ENCODE measurements at places on chromosomes 6 and 20. TPM values are rescaled to one million over a fixed set of nuclear protein-coding genes. Genes with fewer than 3 reads are reported as not detected.

The MTFR2 gene
- not detected for total RNA-seq

- DNase-seq = no peak
Observed at GRCh38 chr6:104526376-104526775, 333.3 kb downstream of the HACE1 start.

The SLC39A7 gene
- 59.6 TPM for total RNA-seq

GRCh38 chr20:1326031-1326930 is 2.7 kb downstream of the SDCBP2 start:
- DNase-seq = peak; percentile 4

DNA sequence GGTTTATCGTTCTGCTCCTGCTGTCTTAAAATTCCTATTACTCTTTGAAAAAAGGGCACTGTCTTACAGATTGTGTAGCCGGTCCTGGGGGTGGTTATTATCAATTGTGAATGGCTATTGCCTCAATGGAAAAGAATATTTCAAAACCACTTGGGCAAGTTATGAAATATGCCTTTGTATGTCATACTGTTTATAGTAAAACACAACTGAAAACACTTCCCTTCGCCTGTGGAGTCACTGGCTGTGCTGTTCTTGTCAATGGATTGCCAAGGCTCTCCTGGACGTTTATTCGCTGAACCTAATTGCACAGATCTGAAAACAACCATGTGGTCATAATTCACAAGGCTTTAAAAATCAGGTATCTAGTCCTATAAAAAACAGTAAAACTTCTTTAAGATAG is 47.8 kb upstream of the TAGAP start:
- no peak for DNase-seq

DNA sequence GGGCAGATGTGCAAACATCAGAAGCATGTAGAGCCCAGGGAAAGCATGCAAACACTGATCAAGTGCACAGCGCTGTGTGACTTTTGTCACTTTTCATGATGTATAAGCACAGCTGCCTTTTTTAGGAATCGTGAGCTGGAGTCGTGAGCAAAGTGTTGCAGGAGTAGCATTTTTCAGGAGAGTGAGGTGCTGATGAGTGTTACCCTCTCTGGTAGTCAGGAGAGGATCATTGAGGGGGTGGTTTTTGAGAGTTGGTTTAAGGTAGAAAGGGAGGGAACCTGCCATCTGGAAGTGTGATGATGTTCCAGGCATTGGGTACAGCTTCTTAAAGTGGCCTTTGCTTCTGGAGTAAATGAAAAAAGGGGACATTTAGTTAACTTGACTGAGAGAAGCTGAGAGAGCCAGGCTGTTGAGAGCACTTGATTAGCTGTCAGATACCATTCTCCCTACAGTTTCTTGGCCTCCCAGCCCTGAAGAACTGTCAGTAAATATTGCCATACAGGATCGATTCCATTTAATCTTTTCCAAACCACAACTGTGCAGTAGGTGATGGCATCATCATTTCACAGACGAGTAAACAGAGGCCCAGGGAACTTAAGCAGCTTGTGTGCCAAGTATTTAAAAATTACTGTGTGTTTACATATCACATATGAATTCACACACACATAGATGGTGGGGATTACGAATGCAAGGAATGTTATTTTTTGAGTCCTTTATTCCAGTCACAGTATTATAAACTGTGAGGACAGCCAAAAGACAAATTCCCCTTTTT is 28.9 kb downstream of the TPD52L1 start:
- no peak for DNase-seq

The TRIM31 gene
- not detected for total RNA-seq

DNA sequence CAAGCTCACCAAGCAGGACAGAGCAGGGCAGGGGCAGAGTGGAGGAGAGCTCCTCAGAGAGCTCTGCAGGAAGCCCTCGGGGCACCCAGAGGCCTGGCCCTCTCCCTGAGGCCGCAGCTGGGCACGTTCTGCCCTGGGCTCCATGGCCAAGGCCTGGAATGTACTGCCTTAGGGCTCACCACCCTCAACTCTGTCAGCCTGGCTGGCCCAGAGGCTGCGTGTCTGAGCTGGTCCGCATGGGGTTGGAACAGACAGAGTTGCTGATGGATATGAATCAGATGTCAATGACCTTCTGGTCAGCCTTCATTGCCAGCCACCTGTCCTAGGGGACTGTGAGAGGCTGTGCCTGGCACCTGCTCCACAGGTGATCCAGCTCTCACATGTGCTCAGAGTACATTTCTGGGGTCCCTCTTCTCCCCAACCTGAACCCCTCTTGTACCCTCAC is 33.2 kb upstream of the PCMTD2 start:
- no peak for DNase-seq

DNA sequence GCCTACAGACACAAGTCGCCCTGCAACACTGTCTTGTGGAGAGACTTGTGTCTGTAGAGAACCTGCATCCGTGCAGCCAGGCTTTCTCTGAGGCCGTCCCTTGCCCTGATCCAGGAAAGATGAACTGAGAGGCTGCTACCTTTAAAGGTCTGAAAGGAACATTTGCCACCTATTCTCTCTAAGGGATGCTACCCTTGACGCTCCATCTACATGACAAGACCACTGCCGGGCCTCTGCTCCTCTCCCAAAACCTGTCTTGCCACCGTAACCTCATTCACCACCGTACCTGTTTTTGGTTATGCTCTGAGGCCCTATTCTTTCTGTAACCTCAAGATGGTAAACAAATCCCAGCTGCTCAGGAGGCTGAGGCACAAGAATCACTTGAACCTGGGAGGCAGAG is 73.9 kb downstream of the FOXF2 start:
- DNase-seq = no peak

- DNase-seq = no peak
Observed at GRCh38 chr6:39173270-39173669, 56.0 kb downstream of the KCNK5 start.

GRCh38 chr20:5488823-5489222 is 172.1 kb upstream of the PROKR2 start:
- no peak for DNase-seq

GRCh38 chr6:34513646-34514045 is 42.5 kb downstream of the SPDEF start:
- no peak for DNase-seq

GRCh38 chr6:15880262-15880973 is 217.6 kb upstream of the DTNBP1 start:
- DNase-seq = no peak

GRCh38 chr6:52529311-52529710 is 47.5 kb downstream of the TRAM2 start:
- DNase-seq = no peak

The PRPH2 gene
- 1.9 TPM for total RNA-seq

DNA sequence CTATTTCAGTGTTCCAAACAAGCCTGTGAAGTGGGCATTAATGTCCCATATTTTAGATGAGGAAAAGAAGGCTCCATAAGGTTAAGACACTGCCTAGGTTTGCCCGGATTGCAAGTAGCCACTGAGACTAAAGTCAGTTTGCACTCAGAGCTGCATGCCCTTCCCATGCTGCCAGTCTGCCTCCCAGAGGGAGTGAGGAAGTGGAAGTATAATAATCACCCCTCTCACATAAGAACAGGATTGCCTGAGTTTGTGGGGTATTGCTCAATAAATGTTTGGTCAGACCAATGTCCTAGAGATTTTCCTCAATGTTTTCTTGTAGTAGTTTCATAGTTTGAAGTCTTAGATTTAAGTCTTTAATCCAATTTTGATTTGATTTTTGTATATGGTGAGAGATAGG is 43.9 kb upstream of the CLIC5 start:
- DNase-seq = no peak

The SDC4 gene
- total RNA-seq = 98.0 TPM

DNA sequence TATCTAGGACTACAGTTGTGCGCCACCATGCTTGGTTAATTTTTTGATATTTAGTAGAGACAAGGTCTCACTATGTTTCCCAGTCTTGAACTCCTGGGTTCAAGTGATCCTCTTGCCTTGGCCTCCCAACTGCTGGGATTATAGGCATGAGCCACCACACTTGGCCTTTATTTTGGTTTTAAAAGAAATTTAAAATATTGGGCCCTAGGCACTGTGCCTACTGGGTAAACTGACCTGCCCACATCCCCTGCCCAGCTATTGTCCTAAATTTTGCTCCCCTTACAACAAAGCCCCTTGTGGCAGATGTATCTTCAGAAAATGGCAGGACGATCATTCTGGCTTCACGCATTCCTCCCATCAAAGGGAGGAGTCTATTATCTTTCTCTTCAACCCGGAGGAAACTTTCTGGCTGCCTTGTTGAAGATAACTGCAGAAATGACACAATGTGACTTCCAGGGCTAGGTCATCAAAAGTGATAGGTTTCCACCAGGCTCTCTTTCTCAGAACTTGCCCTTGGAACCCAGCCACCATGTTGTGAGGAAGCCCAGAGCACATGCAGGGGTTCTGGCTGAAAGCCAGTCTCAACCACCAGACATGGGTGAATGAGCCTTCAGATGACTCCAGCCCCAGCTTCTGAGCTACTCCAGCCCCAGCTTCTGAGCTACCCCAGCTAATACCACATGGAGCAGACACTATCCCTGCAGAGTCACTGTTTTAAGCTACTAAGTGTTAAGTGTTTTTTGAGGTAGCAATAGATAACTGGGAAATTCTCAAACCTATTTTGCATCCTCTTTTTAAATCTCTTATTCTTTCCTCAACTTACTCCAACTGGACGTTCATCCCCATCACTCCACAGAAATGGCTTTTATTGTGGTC is 4.6 kb upstream of the GUCA1B start:
- peak; percentile 39 for DNase-seq

DNA sequence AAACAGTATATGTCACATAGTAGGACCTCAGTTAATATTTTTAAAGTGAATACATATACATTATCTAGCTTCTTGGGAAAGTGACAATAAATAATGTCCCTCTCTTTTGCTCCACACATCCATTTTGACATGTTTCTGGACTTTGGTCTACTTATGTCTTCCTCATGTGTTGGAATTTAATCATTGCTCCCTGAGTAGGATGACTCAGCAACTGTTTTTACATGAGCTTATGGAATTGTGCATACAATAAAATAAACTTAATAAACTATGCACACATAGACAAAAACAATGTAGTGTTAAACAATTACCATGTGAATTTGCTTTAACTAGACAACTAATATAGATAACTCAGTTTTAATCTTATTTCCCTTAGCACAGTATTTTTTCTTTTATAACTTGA is 503.8 kb downstream of the TFAP2B start:
- DNase-seq = no peak

The CCM2L gene
- 9.6 TPM for total RNA-seq

DNA sequence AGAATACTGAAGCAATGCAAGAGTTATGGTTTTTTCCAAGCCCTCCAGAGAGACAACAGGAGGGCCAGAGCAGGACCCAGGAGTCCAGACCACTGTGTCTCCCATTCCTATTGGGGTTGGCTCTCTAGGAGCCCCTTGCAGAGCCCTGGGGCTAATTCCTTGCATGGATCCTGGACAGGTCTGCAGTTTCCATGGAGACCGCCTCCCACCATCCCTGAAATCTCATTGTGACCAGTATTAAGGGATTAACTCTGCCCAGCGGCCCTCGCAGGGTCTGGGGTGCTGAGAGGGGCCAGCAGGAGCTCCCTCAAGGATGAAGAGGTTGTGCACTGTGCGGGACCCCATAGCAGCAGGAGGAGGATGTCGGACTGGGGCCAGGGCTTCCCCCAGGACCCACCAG is 34.8 kb downstream of the HNF4A start:
- no peak for DNase-seq

DNA sequence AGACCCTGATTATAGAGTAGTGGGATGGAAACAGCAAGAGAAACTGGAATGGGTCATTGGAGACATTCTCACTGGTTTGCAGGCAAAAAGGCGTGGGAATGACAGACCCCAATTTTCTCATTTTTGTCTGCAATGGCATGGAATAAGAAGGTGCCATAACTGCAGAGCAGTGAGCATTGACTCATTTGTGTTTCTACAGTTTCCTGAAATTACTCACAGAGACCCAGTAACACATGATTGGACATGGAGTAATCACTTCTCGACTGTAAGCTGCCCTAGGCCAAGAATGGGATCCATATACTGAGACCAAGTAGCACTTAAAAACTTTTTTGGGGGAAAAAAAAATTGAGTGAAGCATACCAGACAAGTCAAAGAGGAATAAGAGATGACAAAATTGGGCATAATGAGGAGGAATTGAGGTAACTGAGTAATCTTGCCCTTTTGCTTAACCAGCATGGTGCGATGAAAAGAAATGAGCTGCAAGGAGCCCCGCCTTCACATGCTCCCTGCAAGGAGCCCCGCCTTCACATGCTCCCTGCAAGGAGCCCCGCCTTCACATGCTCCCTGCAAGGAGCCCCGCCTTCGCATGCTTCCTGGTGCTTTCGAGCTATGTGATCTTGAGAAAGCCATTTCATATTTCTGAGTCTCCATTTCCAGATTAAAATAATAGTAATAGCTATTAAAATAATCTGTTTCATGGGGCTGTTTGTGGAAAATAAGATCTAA is 44.1 kb downstream of the NHSL1 start:
- no peak for DNase-seq

The PRL gene
- not detected for total RNA-seq

The KHDC1L gene
- total RNA-seq = not detected
